ENCODE measurements at places on chromosomes 6 and 20.

DNA sequence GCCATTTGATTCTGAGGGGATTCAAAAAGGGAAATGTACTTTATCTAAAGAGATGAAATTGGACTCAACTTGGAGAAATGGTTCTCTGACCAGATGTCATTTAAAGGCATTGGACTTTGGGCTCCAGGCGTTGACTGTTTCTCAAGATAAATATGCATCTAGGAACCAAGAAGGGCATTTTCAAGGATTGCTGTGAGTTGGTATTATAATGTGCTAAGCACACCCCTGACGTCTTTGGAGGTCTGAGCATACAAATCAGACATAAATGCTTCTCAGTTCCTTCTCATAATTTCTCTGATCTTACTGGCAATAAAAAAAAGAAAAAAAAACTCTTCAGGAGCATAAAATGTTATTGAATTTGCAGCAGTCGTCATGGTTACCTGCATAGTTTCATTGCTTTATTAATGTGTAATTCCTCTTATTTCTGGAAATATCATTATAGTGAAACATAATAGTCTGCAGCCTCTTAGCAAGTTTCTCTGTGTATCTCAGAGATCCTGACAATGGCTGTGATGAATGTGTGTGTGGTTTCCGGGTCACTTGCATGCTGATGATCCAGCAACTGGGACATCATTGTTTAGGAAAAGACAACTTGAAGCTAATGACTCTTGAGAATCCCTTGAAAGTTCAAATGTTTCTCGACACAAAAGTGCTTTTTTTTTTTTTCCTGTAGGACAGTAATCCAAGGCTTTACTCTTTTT, 136.0 kb downstream of the AIG1 start:
- DNase-seq, result no peak

- no peak for DNase-seq
Observed at GRCh38 chr6:37821446-37821845, 1.9 kb downstream of the ZFAND3 start.

DNA sequence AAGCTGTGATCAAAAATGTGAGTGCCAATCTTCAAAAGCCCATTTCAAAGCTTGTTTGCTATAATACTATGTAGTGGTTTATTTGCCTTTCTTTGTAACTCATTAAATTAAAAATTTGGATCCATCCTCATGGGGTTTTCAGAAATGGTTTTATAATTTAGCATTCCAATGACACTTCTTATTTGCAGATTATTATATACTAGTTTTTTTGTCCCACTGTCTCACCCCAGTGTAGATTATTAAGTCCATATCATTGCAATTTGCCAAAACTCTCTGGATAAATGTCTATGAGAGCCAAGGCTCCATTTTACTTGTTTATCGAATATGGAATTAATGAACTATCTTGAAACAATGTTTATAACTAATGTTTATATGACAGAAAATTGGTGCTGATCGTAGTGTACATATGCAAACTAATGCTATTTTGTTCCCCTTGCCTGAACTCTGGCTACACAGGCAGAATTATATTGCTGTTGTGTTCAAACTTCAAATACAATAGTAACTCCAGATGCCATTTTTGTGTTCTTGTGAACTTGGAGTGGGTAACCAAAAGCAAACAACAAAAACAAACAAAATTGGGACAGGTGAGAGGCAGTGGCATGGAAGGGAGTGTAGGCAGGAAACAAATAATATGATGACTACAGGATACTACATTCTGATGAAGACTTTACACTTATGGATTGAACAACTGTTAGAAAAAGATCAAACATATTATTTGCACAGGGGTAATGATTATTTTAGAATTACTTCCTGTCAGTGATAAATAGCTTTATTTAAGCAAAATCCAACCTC, 307.1 kb upstream of the FLRT3 start:
- no peak for DNase-seq

GRCh38 chr20:62239278-62239879, 1.1 kb downstream of the OSBPL2 start:
- DNase-seq, result no peak

GRCh38 chr20:47273591-47274235, 82.8 kb downstream of the ZMYND8 start:
- DNase-seq, result peak; percentile 23

- no peak for DNase-seq
Observed at GRCh38 chr6:5150551-5151075, 65.5 kb downstream of the PPP1R3G start.

- no peak for DNase-seq
Observed at GRCh38 chr20:45154183-45154582, 20.5 kb upstream of the PI3 start.

GRCh38 chr20:44142413-44142812, 44.6 kb downstream of the JPH2 start:
- DNase-seq, result no peak

DNA sequence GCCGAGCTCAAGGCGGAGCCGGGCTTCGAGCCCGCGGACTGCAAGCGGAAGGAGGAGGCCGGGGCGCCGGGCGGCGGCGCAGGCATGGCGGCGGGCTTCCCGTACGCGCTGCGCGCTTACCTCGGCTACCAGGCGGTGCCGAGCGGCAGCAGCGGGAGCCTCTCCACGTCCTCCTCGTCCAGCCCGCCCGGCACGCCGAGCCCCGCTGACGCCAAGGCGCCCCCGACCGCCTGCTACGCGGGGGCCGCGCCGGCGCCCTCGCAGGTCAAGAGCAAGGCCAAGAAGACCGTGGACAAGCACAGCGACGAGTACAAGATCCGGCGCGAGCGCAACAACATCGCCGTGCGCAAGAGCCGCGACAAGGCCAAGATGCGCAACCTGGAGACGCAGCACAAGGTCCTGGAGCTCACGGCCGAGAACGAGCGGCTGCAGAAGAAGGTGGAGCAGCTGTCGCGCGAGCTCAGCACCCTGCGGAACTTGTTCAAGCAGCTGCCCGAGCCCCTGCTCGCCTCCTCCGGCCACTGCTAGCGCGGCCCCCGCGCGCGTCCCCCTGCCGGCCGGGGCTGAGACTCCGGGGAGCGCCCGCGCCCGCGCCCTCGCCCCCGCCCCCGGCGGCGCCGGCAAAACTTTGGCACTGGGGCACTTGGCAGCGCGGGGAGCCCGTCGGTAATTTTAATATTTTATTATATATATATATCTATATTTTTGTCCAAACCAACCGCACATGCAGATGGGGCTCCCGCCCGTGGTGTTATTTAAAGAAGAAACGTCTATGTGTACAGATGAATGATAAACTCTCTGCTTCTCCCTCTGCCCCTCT, 1.1 kb downstream of the CEBPB start:
- no peak for DNase-seq

DNA sequence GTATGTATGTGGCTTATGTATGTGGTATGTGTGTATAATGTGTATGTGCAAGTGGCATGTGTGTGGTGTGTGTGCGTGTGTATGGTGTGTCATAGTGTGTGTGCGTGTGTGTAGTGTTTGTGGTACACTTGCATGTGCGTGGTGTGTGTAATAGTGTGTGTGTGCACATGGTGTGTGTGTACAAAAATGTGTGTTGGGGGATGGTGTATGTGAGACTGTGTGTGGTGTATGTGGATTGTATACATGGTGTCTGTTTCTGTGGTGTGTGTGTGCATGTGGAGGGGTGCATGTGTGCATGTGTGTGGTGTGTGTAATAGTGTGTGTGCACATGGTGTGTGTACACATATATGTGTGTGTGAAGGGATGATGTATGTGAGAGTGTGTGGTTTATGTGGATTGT, 21.5 kb downstream of the MAFB start:
- no peak for DNase-seq

- DNase-seq, result no peak
Observed at GRCh38 chr6:119436583-119436982, 87.0 kb upstream of the MAN1A1 start.

DNA sequence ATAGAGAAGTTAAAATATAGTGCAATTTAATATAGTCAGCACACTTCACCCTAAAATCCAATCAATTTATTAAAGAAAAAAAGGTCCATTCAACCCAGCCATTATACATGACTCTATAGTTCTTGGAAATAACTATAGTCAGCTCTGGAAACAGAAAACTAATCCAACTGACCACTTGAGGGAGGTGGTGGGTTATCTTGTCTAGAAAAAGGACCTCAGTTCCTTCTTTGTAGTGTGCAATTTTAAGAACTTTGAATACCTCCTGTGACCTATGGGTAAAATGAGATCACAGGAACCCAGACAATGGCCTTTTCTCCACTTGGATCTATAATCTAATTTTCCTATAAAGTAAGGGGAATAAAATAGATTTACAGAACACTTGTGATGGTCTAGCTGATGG, 163.6 kb upstream of the CENPW start:
- DNase-seq, result no peak

DNA sequence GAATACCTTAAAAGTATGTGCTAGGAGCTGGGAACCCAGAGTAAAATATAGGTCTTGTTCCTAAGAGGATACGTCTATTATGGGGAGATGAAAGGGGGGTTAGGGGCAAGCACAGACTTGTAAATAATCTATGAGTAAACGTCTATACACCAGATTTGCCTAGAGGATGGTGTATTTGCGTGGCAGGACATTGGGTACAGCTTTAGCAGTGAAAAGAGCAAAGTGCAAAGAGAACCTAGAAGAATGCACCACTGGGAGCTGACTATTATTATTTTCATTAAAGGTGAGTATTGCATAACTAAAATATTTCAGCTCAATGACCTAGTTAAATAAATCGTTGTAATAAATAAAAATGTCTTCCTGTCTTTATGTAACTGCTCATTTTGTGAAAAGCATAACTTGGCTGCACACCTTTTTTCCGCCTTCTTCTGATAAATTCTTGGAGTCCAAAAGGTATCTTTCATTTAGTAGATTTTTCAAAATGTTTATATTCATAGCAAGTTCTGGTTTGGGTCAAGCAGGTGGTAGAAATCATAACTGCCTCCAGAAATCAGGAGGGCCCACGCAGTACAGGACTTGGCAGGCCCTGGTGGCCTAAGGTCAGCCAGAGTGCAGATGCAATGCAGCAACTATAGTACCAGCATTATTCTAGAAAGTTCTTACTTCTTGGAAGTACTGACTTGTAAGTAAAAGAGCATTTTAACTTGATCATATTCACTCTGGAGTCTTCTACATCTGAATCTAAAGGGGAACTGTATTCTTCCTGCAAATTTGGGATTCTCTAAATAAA, 357.2 kb downstream of the PLCB1 start:
- DNase-seq, result no peak

DNA sequence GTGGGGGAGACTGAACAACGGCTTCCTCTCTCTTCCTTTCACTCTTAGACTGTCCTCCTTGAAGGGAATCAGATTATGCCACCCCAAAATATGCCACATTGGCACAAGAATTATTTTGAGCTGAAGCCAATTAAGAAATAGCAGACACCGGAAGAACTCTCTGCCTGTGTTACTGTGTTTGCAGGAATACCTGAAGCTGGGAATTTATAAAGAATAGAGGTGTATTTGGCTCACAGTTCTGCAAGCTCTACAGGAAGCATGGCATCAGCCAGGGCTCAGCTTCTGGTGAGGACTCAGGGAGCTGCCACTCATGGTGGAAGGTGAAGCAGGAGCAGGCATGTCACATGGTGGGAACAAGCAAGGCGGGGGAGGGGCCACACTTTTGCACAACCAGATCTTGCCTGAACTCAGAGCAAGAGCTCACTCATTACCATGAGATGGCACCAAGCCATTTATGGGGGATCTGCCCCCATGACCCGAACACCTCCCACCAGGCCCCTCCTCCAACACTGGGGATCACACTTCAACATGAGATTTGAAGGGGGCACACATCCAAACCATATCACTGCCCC, 46.0 kb downstream of the PCNA start:
- no peak for DNase-seq

- DNase-seq, result no peak
Observed at GRCh38 chr6:112574190-112574589, 227.1 kb downstream of the RFPL4B start.

- no peak for DNase-seq
Observed at GRCh38 chr20:5843054-5843592, 92.9 kb downstream of the SHLD1 start.

Measured in HS-27A (cell line).